HEK293T (cell line): ENCODE measurements at places on chromosomes 13 and 19.

GRCh38 chr19:18843960-18844359 is 12.2 kb downstream of the UPF1 start:
- DNase-seq: no peak

- DNase-seq: no peak
Measured at GRCh38 chr13:74414458-74414857, 280.3 kb upstream of the KLF12 start.

DNA sequence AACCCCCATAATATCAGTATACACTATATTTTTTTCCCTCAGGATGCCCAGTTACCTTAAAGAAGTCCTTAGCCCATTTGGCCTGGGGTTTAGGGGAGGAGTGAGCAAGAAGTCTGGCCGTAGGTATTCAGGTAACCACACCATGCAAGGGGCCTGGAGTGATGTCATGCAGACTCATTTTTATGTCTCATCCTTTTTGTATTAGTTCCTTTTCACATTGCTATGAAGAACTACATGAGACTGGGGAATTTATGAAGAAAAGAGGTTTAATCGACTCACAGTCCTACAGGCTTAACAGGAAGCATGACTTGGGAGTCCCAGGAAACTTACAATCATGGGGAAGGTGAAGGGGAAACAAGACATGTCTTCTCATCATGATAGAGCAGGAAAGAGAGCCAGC is 12.2 kb downstream of the TPP2 start:
- no peak for DNase-seq

GRCh38 chr13:66714795-66715194 is 515.3 kb downstream of the PCDH9 start:
- DNase-seq: peak; percentile 50

DNA sequence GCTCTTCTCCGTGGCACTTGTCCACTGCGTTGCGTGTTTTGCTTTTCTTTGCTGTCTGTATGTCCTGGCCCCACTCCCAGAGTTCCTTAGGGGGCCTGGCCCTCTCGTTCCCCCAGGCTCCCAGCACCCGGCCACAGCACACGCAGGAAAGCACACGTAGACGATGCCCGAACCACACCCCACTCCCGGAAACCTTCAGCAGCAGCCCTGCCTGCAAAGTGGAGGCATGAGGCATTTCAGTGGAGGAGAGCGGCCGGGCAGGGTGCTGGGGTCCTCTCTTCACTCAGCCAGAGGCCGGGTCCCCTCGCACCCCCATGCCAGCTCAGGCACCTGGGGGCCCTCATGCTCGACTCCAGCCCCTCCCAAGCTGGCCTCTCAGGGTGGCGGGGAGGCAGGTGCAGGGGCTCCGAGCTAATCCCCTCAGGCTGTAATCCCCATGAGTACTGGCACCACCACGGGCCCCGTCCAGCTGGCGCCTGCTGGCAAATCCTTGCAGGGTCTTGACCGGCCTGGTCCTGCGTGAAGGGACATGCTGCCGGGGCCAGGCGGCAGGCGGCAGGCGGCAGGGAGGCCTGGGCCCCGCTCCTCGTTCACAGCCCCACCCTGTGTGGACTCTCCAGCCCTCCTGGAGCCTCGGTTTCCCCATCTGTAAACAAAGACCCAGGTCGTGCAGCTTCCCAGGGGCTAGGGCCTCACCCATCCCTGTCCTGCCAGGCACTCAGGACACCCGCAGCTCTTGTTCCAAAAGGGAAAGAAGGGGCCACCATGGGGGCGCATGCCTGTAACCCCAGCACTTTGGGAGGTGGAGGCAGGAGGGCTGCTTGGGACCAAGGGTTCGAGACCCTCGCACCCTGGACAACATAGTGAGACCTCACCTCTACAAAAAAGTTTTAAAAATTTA is 7.0 kb downstream of the PIP5K1C start:
- DNase-seq: no peak

- DNase-seq: no peak
Measured at GRCh38 chr13:93413972-93414717, 187.5 kb downstream of the GPC6 start.

- DNase-seq: no peak
Measured at GRCh38 chr13:27834095-27834494, 41.8 kb downstream of the GSX1 start.

DNA sequence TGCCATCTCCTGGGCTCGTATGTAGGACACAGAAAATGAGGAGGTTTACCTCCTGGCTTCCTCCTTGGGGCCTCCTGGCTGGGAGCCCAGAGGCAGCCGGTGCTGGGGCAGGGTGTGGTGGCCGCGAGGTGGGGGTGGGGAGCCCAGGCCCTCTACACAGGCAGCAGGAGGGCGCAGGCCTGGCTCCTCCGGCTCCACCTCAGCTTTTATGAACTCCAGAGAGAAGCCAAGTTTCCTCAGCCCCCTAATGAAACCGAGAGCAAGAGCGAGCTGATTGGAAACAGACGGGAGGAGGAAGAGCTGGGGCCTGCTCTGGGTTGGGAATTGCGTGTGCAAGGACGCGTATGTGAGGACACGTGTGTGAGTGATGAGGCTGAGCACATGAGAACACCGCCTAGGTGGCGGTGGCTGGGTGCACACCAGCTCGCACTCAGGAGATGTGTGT is 23.1 kb downstream of the LYL1 start:
- DNase-seq: no peak

DNA sequence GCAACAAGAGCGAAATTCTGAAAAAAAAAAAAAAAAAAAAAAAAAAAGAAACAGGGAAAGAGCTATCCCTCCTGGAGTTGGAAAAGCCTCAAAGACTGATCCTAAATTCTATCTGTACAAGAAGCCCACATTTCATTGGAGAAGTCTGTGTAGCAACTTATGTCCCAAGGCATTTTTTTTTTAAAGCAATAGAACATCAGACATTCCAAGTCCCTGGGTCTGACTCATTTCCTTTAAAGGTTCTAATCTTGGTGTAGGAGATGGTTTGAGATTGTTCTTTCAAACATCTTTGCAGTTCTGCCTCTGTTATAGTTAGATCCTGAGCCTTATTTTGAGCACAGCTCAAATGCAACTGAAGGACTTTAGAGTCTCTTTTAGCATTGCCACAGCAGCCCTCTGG is 706.5 kb upstream of the MIR17HG start:
- no peak for DNase-seq

DNA sequence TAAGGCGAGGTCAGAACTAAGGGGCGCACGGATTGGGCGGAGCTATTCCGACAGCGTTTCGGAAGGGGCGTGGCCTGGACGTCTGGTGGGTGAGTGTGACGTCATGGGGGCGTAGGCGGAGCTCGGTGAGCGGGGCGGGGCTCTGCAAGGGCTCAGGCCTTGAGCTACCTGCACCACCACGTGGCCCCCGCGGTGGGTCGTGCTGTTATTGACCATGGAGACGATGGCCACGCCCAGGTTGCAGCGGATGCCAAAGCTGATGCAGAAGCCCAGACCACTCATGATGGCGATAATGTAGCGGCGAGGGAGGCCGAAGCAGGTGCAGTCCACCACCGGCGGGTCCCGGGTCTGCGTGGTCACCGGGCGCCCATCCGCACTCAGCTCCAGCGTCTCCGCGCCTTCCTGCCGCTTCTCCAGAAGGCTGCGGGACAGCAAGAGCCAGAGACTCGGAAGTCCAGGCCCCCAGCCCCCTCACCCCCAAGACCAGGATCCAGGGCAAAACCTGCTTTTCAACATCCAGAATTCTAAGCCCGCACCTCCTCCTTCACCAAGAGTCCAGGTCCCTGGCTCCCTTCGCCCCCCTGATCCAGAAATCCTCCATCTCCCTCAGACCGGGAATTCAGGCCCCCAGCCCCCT is 4.8 kb downstream of the SLC17A7 start:
- DNase-seq: no peak

GRCh38 chr19:3178377-3178972 is at the start of gene S1PR4:
Gene S1PR4, plus strand, starts transcription at chr19:3178769. Its CDS starts 24 bp downstream, at chr19:3178793.
- no peak for DNase-seq

- DNase-seq: no peak
Measured at GRCh38 chr19:16581971-16582343, 9.7 kb upstream of the SLC35E1 start.

DNA sequence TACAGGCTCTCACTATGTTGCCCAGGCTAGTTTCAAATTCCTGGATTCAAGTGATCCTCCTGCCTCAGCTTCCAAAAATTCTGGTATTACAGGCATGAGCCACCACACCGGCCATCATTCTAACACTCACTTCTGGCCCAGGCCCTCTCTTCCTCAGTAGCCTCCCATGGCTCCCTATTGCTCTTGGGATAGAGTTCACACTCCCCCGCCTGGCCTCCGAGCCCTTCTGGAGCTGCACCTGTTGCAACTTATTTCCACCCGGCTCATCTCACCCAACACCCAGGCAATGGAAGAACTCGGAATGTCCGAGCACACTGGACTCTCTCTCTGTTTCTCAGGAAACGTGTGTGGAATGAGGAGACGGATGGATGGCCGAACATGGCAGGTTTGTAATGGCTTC is 9.0 kb upstream of the SBK3 start:
- no peak for DNase-seq

GRCh38 chr19:43605875-43606568 is 5.9 kb upstream of the SRRM5 start:
- no peak for DNase-seq

DNA sequence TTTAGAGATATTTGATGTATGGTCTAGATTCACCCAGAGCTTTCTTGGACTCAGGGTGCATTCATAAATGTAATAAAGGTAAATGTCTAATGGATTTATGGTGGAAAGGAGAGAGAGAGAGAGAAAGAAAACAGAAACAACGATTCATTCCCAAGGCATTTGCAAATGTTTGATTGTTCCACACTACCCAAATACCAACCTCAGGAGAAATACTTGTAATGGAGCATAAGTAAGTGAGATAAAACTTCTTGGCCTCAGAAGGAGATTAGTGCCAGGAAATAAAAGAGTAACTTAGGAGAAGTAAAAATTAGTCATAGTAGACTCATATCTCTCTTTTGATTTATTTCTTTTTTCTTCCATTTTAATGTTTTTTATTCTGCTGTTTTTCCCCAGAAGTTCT is 40.6 kb upstream of the DGKH start:
- DNase-seq: no peak

- DNase-seq: no peak
Measured at GRCh38 chr13:100604918-100605710, 16.5 kb upstream of the GGACT start.

GRCh38 chr19:40493778-40494177 is 27.0 kb downstream of the SPTBN4 start:
- no peak for DNase-seq

DNA sequence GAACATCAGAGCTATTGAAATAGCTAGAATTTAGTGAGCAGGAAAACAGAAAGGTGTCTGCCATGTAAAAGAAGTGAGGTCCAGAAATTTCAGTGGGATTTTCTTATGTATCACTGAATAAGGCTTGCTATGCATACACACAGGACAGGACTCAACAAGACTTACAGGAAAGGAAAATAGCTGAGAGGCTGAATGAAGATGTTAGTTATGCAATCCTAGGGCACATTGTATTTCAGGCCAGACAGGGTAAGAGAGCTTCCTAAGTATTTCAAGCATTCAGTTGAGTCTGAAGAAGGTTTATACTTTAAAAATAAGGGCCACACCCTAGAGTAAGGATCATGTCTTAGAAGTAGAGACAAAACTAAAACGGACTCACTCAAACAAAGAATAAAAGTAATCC is 419.9 kb upstream of the PRR20A start:
- DNase-seq: no peak

DNA sequence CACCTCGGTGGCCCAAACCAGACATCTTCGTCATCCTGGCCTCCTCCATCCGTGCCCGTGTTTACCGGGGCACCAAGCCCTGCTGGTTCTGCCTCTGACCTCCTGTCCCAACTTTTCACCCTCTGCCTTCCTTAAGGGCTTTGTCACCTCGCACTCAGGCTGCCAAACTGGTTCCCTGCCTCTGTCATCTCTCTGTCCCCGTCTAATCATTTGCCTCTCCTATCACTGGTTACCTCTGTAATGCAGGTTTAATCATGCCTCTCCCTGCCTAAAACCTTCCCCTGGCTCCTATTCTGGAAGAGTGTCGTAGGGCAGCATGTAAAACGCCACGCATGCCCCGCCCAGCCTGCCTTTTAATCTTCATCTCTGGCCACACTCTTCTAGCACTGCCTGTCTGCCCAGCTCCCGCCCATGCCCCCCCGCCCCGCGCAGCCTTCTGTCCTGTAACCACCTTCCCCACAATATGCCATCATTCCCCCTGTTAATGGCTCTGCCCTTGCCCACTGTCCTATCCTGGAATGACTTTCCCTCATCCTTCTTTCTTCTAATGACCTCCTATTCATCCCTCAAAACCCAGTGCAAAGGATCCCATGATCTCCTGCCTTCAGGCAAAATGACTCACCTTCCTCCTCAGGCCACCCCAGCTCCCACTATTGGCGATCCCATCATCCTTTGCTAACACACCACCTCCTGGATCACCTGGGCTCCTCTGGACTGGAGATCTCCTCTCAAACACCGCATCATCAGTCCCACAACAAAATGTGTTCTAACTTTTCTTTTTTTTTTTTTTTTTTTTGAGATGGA is 66.7 kb downstream of the PEX11G start:
- DNase-seq: no peak

- no peak for DNase-seq
Measured at GRCh38 chr19:804419-805165, 7.3 kb downstream of the PTBP1 start.

DNA sequence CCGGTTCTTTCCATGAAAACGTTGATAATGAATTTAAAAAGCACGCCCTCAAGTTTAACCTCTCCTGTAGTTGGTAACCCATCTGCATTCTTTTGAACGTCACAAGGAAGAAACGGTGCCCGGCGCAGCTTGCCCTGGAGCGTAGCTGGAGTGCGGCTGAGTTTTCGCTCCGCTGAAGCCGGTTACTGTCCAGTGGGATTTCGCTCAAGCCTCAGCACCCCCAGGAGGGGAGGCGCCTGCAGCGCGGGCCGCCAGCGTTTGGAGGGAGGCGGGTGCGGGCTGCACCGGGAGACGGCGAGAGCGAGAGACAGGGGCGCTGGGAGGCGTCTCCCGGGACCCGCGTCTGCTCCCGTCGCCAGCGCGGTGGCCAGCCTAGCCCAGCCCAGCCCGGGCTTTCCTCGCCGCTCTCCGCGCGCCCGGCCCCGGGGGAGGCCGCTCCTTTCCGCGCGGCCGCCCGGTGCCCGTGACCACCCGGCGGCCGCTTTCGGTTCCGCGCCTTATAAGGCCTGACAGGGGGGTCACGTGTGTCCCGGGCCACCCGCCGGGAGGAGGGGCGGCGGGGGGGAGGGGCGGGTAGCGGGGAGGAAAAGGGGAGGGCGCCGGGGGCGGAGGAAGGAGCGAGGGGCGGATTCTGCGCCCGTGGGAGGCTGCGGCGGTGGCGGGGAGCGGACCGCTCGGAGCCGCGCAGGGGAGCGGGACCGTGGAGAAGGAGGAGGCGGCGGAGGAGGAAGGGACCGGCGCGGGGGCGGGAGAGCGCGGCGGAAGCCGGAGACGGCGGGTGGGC is 8.3 kb upstream of the DGKH start:
- DNase-seq: peak; percentile 81
